ENCODE measurements at places on chromosomes 11 and 22. TPM values are rescaled to one million over a fixed set of nuclear protein-coding genes. Genes with fewer than 3 reads are reported as not detected.
A peak's percentile ranks its signal among the peaks of the same experiment; 100 is the strongest.

- no peak for DNase-seq
These were observed 72.9 kb downstream of the CACNA1I start for GRCh38 chr22:39643311-39644083.

GRCh38 chr11:119120639-119121007 lies 757 bp upstream of the HINFP start:
- no peak for DNase-seq

DNA sequence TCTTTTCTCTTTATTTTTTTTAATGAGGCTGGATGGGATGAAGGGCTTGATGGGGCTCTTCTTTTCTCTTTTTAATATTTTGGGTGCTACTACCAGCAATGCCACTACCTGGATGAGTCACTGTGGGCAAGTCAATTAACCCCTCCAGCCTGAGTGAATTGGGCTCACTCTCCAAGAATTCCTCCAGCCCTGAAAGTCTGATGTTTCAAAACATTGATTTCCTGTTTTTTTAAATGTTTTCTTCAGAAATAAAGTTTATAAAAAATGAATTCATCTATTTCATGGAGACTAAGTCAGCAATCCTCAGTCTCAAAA lies 812 bp upstream of the OR5A2 start:
- no peak for DNase-seq

DNA sequence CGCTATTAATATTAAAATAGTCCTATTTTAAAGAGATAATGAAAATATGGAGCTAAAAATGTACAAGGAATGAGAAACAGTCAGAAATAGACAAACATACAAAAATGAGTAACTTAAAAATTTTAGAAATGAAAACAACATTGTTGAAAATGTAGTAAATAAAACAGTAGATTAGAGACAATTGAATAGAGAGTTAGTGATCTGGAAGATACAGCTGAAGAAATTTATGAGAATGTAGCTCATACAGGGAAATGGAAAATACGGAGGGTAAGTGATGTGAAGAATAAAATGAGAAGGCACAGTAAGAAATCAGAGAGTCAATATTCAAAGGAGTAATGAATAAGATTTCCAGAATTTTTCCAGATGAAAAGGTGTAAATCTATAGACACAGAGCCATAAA lies 424.8 kb downstream of the SOX6 start:
- DNase-seq = no peak

DNA sequence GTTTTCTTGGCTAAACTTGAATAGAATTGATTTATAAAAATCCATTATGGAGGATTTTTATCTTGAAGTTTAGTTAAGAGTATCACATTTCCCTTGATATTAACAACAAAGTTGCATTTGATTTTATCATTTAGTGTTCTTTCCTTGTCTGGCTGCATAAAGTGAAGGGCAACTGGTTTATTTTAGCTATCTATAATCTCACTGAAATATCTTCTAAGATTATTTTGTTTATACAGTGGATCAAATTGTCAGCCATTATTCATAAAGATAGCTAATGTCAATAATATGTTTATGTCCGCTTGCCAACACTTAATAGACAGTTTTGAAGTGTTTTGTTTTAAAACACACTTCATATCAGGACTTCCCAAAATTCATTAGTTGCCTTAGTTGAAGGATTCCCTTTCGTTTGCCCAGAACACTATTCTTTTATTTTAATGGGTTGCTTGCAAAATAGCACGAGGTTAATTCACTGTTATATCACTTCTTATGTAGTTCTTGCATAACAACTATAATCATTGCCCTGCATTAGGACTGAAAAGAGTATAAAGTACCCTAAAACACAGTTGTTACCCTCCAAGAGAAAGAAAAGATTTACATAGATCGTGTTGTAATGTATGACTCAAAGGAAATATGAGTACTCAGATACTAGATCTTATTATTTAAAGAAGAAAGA lies 73.0 kb downstream of the MSANTD4 start:
- DNase-seq = no peak

DNA sequence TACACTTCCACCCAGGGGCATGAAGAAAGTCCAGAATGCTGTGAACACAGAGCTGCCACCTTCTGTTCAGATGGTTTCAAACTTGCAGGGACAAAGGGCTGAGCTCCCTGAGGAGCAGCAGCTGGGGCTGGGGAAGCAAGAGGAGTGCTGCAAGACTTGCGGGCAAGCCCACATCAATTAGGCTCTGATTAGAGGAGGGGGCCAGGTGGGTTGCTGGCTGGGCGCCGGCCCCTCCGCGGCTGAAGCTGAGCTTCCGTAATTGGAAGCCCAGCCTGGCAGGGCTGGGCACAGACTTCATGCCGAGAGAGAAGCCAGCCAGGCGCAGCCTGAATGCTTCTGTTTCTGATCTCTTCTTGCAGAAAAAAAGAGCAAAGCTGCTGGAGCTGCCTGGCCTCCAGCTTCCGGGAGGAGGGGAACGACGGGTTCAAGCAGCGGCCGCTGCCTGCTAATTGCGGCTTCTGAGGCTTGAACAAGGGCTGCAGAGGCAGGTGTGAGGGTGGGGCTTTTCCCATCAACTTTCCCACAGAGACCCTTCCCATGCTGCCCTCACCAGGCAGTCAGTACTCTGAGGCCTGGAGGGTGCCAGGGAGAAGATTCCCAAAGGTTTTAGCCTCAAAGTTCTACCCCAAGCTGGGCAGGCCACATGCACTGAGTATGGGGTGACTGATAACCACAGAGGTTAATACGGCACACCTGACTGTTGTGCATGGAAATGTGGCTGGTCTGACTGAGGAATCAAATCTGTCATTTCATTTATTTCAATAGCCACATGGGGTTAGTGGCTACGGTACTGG lies 91.1 kb upstream of the LMO1 start:
- DNase-seq = no peak

DNA sequence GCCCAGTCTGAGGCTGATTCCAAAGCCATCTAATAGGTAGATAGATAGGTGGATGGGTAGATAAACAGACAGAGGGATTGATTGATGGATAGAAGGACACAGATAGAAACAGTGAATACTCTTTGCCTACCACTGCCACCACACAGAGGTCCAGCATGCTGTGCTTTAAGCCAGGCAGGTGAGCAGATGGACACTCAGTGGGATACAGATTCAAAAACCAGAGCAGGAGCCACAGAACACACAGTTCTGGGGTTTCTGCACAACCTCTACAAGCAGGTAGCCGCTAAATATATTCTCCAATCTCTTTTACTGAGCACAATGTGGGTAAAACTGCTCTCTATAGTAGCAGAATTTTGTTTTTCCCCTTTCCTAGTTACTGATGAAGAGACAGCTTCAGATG lies 20.5 kb upstream of the JHY start:
- no peak for DNase-seq

DNA sequence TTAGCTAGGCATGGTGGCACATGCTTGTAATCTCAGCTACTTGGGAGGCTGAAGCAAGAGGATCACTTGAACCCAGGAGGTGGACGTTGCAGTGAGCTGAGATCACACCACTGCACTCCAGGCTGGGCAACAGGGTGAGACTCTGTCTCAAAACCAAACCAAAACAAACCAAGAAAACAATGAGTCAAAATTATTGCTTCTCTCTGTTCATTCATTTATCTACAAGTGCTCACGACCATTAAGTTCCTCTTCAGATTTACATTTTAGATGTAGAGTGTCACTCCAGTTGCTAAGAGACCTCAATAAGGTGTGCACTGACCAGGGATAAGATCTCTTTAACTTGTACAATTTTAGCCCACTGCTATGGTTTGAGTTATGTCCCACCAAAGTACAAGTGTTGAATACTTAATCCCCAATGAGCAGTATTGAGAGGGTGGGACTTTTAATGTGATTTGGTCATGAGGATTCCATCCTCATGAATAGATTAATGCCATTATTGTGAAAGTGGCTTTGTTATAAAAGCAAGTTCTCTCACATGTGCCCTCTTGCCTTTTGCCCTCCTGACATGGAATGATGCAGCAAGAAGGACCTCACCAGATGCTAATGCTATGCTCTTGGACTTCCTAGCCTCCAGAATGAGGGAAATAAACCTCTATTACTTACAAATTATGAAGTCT lies 7.8 kb downstream of the HNRNPUL2 start:
- no peak for DNase-seq

GRCh38 chr11:27209562-27210005 lies 153.4 kb downstream of the CCDC34 start:
- peak; percentile 48 for DNase-seq

DNA sequence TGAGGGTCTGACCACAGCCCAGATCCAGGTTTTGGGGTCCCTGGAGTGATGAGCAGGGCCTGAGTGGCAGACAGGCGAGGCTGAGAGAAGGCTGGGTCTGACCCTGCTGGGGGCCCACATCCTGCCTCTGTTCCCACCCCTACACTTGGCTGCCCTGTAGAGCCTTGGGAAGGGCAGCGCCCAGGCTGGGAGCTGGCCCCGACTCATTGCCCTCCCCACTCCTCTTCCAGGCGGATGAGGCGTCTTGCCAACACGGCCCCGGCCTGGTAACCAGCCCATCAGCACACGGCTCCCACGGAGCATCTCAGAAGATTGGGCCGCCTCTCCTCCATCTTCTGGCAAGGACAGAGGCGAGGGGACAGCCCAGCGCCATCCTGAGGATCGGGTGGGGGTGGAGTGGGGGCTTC lies 4.9 kb downstream of the DERL3 start:
- no peak for DNase-seq

- no peak for DNase-seq
These were observed 874 bp downstream of the APOL1 start for GRCh38 chr22:36253523-36254490.

DNA sequence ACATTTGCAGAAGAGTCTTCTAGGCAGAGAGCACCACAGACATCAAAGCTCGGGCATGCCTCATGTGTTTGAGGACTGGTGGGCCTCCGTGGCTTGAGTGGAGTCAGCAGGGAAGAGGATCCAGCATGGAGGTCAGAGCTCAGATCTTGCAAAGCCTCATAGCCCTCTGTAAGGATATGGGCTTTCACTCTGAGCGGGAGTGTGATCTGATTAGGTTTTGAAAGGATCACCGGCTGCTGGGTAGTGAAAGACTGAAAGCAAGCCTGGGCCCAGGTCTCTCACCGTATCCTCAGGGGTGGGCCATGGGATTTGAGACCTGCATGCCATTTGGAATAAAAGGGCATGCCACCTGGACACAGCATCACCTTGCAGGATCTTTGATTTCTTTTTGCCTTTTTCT lies 112.7 kb downstream of the TEAD1 start:
- no peak for DNase-seq

DNA sequence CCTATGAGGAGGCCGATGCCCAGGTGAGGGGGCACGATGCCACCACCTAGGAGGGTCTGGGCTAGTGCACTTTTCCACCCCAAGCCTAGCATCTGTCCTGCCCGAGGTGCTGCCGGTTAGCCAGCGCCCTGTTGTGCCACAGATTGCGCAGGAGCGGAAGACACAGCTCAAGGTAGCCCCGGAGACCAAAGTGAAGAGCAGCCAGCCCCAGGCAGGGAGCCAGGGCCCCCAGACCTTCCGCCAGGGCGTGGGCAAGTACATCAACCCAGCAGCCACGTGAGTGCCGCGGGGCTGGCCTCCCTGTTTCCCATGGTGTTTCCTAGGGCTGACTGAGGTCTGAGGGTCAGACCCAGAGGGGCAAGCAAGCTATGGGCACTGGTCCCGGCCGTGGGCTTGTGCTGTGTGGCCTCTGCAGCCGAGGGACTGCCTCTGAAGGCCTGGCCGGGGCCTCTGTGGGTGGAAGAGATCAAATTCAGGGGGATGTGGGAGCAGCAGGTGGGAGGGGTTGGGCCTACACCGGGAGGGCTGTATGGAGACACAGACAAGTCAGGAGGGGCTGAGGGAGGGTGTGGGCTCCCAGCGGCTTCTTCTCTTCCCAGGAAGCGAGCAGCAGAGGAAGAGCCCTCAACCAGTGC lies 29.1 kb downstream of the PPIL2 start:
- no peak for DNase-seq

DNA sequence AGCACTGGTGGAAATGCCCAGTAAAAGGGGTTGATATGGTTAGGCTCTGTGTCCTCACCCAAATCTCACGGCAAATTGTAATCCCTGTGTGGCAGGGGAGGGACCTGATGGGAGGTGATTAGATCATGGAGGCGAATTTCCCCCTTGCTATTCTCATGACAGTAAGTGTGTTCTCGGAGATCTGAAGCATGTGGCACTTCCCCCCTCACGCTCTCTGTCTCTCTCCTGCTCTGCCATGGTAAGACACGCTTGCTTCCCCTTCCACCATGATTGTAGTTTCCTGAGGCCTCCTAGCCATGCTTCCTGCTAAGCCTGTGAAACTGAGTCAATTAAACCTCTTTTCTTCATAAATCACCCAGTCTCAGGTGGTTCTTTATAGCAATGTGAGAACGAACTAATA lies 37.4 kb downstream of the PACSIN2 start:
- DNase-seq = no peak

DNA sequence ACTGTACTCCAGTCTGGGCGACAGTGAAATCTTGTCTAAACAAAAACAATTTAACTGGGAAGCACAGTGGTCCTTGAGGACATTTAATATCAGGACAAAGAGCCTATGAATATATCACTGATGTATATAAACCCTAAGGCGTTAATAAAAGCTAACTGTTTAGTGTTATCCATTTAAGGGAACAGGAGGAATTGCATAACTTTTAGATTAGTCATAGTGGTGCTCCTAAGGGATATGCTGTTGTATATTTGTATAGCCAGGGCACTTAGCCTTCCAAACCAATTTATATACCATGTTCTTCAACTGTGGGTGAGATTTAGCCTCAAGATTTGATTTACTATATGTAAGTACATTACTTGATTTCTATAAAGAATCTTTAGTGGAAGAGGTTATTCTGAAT lies 3.0 kb upstream of the CHEK1 start:
- DNase-seq = no peak

TREH gene
- total RNA-seq = not detected

AIFM3 gene
- 0.47 TPM for total RNA-seq

CCDC83 gene
- not detected for total RNA-seq

C11orf87 gene
- total RNA-seq = 0.14 TPM

TMEM25 gene
- total RNA-seq = 7.8 TPM

LRRC75B gene
- 5.6 TPM for total RNA-seq

RBM4 gene
- total RNA-seq = 57.1 TPM

All from left ventricle myocardium inferior (tissue), 1 donor.